ENCODE measurements at places on chromosomes 16 and 17. TPM values are rescaled to one million over a fixed set of nuclear protein-coding genes. Genes with fewer than 3 reads are reported as not detected.
A peak's percentile ranks its signal among the peaks of the same experiment; 100 is the strongest.

- H3K4me3 ChIP-seq = no peak overlapping the region
- DNase-seq = no peak
- H3K27ac ChIP-seq = no peak overlapping the region
Measured at GRCh38 chr16:19926449-19927390, 42.1 kb upstream of the GPRC5B start.

GRCh38 chr16:73131156-73131862 lies 83.4 kb upstream of the ZFHX3 start:
- H3K4me1 ChIP-seq = no peaks in the 10 kb centered on the region
- no peak overlapping the region for H3K27ac ChIP-seq
- H3K27me3 ChIP-seq = no peaks in the 10 kb centered on the region

DNA sequence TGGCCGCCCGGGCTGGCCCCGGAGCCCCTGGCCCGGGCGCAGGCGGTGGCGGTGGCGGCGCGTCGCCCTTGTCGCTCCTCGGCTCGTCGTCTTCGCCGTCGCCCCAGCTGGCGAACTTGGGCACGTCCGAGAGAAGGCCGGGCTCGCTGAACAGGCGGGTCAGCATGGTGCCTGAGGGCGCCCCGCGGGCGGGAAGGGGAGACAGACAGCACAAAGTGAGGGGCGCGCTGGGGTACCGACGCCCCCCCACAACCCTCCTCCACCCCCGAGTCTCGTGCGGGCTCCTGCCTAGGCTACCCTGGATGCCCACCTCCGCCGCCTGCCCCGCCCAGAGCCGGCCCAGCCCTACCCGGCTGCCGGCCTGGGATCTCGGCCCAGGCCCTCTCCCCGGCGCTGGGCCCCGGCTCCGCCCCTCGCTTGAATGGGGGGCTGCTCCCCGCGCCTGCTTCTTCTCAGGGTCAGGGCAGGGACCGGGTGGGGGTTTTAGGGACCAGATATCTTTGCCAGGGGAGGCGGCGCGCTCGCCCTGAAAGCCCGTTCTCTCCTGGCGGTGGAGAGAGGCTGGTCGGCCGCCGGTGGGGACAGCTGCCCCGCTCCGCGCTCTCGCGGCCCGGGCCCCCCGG lies 1.2 kb downstream of the NEUROD2 start:
- H3K27me3 ChIP-seq = no peaks in the 10 kb centered on the region
- H3K4me1 ChIP-seq = peaks cover 28% of the 10 kb centered on the region
- no peaks in the 10 kb centered on the region for H3K36me3 ChIP-seq
- no peak overlapping the region for H3K4me3 ChIP-seq

CCL13 gene
- total RNA-seq = not detected

GRCh38 chr16:88533932-88534637 lies 36.1 kb upstream of the ZC3H18 start:
- no peak overlapping the region for H3K4me3 ChIP-seq
- no peak overlapping the region for H3K27ac ChIP-seq
- no peaks in the 10 kb centered on the region for H3K36me3 ChIP-seq
- no peaks in the 10 kb centered on the region for H3K27me3 ChIP-seq

GRCh38 chr16:51431517-51432241 lies 280.6 kb upstream of the SALL1 start:
- H3K27ac ChIP-seq = no peak overlapping the region
- H3K4me3 ChIP-seq = no peak overlapping the region
- H3K4me1 ChIP-seq = peaks cover 15% of the 10 kb centered on the region
- DNase-seq = peak; percentile 68

CDRT15 gene
- not detected for total RNA-seq

GRCh38 chr16:81623365-81624102 lies 155.6 kb upstream of the PLCG2 start:
- H3K36me3 ChIP-seq = no peaks in the 10 kb centered on the region
- no peaks in the 10 kb centered on the region for H3K27me3 ChIP-seq
- no peak overlapping the region for H3K4me3 ChIP-seq
- DNase-seq = peak; percentile 60

ZDHHC1 gene
- 57.0 TPM for total RNA-seq

KRTAP9-7 gene
- not detected for total RNA-seq

KRT36 gene
- total RNA-seq = not detected

CLEC19A gene
- not detected for total RNA-seq

GRCh38 chr17:13753771-13754170 lies 152.0 kb upstream of the HS3ST3A1 start:
- no peak overlapping the region for H3K4me3 ChIP-seq
- H3K36me3 ChIP-seq = no peaks in the 10 kb centered on the region
- H3K4me1 ChIP-seq = no peaks in the 10 kb centered on the region

CD300C gene
- 0.52 TPM for total RNA-seq

GRCh38 chr17:65066901-65067300 lies 10.4 kb upstream of the GNA13 start:
- H3K27ac ChIP-seq = no peak overlapping the region
- H3K27me3 ChIP-seq = no peaks in the 10 kb centered on the region
- peaks cover 10% of the 10 kb centered on the region for H3K4me1 ChIP-seq
- no peaks in the 10 kb centered on the region for H3K36me3 ChIP-seq

FBXO39 gene
- total RNA-seq = not detected

DNA sequence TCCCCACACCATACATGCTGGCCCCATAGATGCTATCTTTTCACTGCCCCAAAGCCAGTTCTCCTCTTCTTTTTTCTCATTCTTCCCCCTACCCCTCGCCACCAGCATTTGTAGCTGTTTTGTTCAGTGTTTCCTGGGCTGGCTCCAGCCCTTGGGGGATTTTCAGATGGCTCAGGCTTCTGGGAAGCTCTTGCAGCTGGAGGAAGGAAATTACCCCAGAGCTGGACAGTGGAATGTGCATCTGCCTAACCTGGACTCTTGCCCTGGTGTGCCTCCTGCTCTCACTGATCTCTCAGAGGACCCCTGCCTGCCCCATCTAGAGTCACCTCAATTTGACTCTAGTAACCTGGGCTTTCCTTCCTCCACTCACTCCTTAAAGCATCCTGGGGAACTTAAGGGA lies 82.8 kb downstream of the MYH13 start:
- no peak overlapping the region for H3K27ac ChIP-seq
- no peaks in the 10 kb centered on the region for H3K4me1 ChIP-seq

DNA sequence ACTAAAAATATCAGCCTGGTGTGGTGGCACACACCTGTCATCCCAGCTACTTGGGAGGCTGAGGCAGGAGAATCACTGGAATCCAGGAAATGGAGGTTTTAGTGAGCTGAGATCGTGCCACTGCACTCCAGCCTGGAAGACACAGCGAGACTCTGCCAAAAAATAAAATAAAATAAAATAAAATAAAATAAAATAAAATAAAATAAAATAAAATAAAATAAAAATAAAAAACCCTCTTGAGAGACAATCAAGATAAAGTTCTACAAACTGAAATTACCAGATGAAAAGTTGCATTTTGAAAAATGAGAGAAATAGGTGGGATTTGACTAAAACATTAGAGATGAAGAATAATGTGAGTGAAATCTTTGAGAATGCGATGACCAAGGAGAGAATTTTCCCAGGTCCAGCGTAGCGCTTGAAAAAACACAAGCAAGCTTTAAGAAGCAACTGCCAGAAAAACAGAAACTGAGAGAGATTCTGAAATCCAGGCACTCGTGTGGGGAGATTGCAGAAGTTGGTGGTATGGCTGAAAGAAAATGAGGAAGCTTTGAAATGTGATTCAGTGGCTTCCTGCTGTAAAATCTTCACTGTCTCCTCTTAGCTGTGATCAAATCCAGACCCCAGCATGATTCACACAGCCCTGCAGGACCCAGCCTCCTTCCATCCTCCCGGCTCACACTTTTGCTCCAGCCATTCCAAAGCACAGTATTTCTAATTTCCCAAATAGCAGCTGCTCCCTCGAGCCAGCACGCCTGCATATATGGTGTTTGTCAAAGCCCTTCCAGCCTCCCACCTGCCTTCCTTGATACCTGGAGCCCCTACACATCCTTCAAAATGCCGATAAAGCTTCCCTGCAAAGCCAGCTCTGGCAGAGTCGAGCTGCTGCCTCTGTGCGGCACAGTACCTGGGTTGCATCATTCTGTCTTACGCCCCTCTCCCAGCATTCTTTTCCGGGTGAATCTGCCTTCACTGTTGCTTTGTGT lies 8.2 kb upstream of the CD300E start:
- no peaks in the 10 kb centered on the region for H3K4me1 ChIP-seq
- H3K4me3 ChIP-seq = no peak overlapping the region
- no peaks in the 10 kb centered on the region for H3K27me3 ChIP-seq
- DNase-seq = no peak

- no peak overlapping the region for H3K27ac ChIP-seq
- no peaks in the 10 kb centered on the region for H3K27me3 ChIP-seq
- H3K36me3 ChIP-seq = no peaks in the 10 kb centered on the region
- no peak overlapping the region for H3K4me3 ChIP-seq
- peaks cover 67% of the 10 kb centered on the region for H3K4me1 ChIP-seq
Measured at GRCh38 chr17:50938821-50939541, 72.8 kb upstream of the TOB1 start.

ANKRD11 gene
- 97.9 TPM for total RNA-seq

CORO1A gene
- 17.4 TPM for total RNA-seq

DNA sequence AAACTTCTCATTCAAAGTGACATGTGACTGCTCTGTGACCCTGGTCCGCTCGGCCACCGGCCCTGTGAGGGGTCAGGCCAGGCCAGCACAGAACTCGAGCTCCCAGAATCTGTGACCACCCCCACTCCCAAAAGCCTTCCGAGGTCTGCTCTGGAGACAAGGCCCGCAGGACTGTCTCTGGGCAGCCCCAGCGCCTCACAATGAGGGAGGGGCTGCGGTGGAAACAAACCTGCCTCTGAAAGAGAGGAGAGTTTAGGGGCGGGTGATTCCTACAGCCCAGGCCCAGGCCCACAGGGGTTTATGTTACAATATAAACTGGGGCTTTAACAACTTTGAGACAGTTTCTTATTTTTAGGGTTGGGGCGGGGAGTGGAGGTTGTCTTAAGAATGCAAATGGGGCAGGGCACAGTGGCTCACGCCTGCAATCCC lies 19.9 kb downstream of the IGFBP4 start:
- no peak overlapping the region for H3K4me3 ChIP-seq
- H3K36me3 ChIP-seq = no peaks in the 10 kb centered on the region
- no peak for DNase-seq

- H3K36me3 ChIP-seq = no peaks in the 10 kb centered on the region
- H3K4me3 ChIP-seq = no peak overlapping the region
- no peaks in the 10 kb centered on the region for H3K27me3 ChIP-seq
- no peaks in the 10 kb centered on the region for H3K4me1 ChIP-seq
- no peak overlapping the region for H3K27ac ChIP-seq
Measured at GRCh38 chr16:49524216-49524946, 150.8 kb downstream of the C16orf78 start.

KRTAP4-9 gene
- not detected for total RNA-seq

DNA sequence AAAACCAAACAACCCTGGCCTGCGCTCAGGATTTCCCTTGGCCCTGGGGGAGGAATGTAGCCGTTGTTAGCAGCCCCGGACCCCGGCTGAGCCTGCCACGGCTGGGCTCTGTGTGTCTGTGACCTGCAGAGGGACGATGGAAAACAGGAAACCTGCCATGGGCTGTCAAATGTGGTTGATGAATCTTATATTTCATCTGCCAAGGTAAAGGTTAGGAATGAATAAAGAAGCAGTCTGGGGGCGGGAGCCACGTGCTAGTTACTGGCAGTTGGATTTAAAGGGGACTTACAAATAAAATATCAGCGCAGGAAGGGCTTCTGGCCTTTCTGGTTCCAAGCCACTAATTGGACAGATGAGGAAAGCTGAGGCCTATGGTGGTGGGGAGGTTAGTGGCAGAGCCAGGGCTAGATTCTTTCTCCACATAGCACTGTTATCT lies at the start of gene KRT23:
Gene KRT23 (minus strand): TSS at position 263 of the 436 bp plus-strand sequence. CDS start 1,043 bp downstream, outside the sequence.
- peaks cover 15% of the 10 kb centered on the region for H3K4me1 ChIP-seq
- no peaks in the 10 kb centered on the region for H3K27me3 ChIP-seq
- DNase-seq = peak; percentile 16
- no peak within 1 kb of the TSS for H3K4me3 ChIP-seq

RNF222 gene
- total RNA-seq = not detected

DNA sequence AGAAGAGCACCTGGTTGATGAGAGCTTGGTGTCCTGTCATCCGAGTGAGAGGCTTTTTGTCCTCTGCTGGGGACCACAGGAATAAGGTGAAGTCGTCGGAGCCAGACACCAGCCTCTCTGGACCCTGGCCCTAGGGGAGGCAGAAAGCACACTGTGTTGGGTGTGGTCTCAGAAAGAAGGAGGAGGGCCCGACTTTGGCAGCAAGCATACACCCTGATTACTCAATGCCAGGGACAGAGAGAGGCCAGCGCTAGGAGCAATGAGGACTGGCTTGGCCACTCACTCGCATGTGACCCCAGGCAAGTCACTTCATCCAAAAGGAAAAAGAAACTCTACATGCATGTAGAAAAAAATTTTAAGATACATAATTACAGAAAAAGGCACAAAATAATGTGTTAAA lies 6.8 kb downstream of the NLE1 start:
- no peak for DNase-seq
- no peak overlapping the region for H3K4me3 ChIP-seq
- H3K27me3 ChIP-seq = no peaks in the 10 kb centered on the region
- peaks cover 2% of the 10 kb centered on the region for H3K4me1 ChIP-seq
- no peak overlapping the region for H3K27ac ChIP-seq

KRT32 gene
- not detected for total RNA-seq

- H3K36me3 ChIP-seq = no peaks in the 10 kb centered on the region
- no peak for DNase-seq
- peak overlapping the region; percentile 78 for H3K27ac ChIP-seq
- peaks cover 56% of the 10 kb centered on the region for H3K4me1 ChIP-seq
Measured at GRCh38 chr16:70687102-70687511, 1.3 kb upstream of the MTSS2 start.

CUEDC1 gene
- total RNA-seq = 48.1 TPM

- no peak within 1 kb of the TSS for H3K27ac ChIP-seq
- H3K27me3 ChIP-seq = no peaks in the 10 kb centered on the region
- H3K36me3 ChIP-seq = no peaks in the 10 kb centered on the region
- peak; percentile 39 for DNase-seq
- no peak within 1 kb of the TSS for H3K4me3 ChIP-seq
Measured at GRCh38 chr16:55832773-55833691, at the start of gene CES1. TSS of gene CES1 (minus strand) at chr16:55833096. CDS start at chr16:55833055, 41 bp downstream.

GRCh38 chr17:28295677-28296578 lies 23.1 kb upstream of the TMEM97 start:
- H3K4me3 ChIP-seq = no peak overlapping the region
- H3K4me1 ChIP-seq = peaks cover 23% of the 10 kb centered on the region
- H3K27ac ChIP-seq = no peak overlapping the region

KRTAP4-16 gene
- total RNA-seq = not detected

GRCh38 chr16:83969771-83970429 lies 1.9 kb downstream of the NECAB2 start:
- no peaks in the 10 kb centered on the region for H3K36me3 ChIP-seq
- H3K4me1 ChIP-seq = peaks cover 4% of the 10 kb centered on the region
- H3K27me3 ChIP-seq = peaks cover 5% of the 10 kb centered on the region
- H3K4me3 ChIP-seq = no peak overlapping the region

CES5A gene
- not detected for total RNA-seq

DNA sequence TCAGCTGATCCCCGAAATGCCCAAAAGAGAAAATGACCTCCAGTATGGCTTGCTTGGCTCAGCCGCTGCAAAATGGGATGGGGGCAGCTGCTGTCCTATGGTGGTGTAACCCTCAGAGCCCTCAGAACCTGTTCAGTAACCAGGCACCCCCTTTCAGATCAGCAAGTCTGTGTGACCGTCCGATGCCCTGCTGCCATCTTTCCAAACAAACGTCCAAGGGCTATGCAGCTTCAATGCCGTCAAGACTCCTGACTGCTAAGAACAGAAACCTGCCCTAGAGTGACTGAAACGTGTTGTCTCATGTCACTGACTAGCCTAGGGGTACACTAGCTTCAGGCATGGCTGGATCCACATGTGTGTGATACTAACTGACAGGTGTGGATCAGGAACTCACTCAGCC lies 70.4 kb downstream of the GNAO1 start:
- DNase-seq = no peak
- H3K4me3 ChIP-seq = no peak overlapping the region
- H3K27ac ChIP-seq = no peak overlapping the region
- H3K36me3 ChIP-seq = no peaks in the 10 kb centered on the region

AP2B1 gene
- 43.6 TPM for total RNA-seq

ZPBP2 gene
- not detected for total RNA-seq
